ENCODE measurements at places on chromosomes 12 and 14.

- DNase-seq: no peak
These were observed 322 bp downstream of the SLC39A9 start for GRCh38 chr14:69398818-69399210.

DNA sequence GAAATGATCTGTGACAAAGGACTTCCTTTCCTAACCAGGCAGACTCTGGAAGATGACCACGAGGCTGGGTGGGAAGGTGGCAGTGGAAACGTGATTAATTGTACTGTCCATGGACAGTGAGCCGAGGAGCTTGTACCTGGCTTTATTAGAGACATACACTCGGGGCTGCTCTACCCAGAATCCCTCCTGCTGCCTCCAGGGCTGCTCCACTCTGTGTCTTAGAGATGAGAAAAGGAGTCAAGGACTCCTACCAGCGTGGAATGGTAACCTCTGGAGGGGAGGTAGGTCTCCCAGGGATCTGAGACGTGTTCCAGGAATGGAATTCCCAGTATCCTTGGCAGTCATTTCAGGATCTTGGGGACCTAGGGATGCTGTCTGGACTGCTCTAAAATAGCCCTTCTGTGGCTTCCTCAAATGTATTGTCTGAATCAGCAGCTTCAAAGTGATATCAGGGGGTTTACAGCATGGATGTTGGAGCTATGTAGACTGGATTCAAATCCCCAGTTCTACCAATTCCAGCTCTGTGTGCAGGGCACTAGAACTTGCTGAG lies 237.8 kb downstream of the CACNA1C start:
- no peak for DNase-seq

DNA sequence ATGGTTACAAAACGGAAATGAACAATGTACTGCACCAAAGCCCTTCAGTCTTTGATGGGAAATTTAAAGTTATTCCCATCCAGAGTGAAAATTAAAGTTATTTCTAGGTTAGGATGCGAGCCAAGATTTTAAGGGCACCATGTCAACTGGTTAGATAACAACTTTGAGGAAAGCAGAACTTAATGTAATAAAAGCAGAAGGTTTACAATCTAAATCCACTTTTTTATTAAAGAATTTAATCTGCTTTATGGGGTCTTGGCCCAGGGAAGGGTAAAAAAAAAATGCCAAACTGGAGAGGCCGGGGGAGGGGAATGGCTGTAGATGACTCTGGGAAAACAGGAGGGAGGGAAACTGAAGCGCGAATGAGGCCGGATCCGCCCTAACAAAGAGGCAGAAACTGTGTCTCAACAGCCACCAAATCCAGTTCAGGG lies 108.2 kb upstream of the ATF7IP start:
- DNase-seq: no peak

- DNase-seq: no peak
These were observed 70.4 kb downstream of the CHGA start for GRCh38 chr14:92993302-92993701.
